ENCODE measurements at places on chromosomes 7 and 10. TPM values are rescaled to one million over a fixed set of nuclear protein-coding genes. Genes with fewer than 3 reads are reported as not detected.

Gene TMEM140
- 24.3 TPM for total RNA-seq

Gene GALNT17
- total RNA-seq: 78.1 TPM

Gene TRIM50
- total RNA-seq: 0.32 TPM

Gene ADCY1
- total RNA-seq: 5.9 TPM

GRCh38 chr10:86793696-86794095 lies 37.3 kb downstream of the BMPR1A start:
- no peak for DNase-seq

DNA sequence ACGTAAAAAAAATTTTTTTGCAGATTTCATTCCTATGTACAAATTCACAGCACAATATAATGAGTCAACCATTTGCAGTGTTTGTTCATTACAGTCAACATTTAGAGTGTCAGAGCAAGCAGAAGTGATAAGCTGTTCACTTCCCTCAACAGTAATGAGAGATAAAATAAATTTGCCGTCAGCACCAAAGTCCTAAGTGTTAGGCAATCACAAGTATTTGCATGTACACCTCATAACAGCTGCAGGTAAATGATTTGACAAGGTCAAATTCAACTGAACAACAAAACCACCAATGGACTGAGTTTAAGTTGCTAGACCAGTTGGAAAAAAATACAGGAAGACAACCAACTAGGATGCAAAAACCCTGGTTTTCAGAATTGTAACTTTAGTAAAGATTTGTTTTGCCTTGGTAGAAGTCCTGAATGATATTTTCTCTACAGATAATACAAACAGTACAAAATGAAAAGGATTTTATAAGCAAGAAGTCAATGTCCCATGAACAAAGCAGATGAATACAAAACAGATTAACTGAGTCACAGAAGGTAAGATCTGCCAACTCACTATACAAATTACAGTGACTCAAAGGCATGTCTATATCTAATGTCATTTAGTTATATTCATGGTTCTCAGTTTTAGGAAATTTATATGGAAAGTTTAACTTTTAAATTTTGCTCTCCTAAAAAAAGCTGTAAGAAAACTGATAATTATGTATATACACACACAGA lies 10.4 kb downstream of the RAPGEF5 start:
- no peak for DNase-seq

GRCh38 chr10:51935341-51935740 lies 235.9 kb upstream of the CSTF2T start:
- DNase-seq: no peak

DNA sequence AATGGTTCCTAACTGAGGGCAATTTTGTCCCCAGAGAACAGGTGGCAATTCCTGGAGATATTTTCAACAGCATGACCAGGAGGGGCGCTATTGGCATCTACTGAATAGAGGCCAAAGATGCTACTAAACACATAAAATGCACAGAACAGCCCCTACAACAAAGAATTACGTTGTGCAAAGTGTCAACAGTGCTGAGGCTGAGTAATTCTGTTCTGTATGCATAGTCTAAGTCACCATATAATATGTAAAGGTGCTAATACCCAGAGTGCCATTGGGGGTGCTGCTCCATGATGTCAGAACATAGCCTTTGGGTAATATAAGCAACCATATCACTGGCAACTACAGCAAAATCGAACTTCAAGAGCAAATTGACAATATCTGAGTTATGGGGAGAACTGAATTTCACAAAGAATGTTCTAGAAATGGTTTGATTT lies 213.3 kb upstream of the PHYHIPL start:
- no peak for DNase-seq

GRCh38 chr7:108618056-108618455 lies 48.4 kb downstream of the DNAJB9 start:
- DNase-seq: no peak

DNA sequence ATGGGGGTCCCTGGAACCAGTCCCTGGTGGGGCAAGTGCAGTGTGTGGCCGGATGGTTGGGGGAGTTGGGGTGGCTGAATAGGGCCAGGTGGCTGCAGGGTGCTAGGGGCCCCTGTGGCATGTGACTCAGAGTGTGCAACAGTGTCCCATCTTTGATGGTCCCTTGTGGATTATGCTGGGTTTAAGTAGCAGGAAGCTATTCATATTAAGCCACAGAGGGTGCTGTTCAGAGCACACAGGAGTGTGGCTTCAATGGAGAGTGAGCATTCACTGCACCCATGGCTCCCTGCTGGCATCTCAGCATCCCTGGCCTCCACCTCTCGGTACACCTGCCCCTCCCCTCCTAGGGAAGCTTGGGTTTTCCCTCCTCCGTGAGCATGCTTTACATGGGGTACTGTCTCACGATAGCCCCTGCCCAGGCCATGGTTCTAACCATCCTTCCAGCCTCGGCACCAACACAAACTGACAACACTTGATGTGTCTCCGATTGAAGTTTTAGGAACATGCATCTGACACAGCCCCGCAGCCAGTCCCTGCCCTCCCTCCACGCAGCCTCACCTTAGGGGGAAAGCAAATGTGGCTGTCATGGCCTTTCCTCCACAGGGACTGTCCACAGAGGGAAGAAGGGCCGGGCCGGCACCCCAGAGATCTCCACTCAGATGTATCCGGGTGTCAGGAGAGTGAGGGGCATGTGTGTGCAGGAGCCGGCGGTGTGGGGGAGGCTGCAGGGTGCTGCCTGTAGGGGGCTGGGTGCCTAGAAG lies 30.4 kb upstream of the PPIF start:
- DNase-seq: no peak
